Mesenteric fat pad (tissue), 1 donor: ENCODE measurements at places on chromosomes 12 and 14.

DNA sequence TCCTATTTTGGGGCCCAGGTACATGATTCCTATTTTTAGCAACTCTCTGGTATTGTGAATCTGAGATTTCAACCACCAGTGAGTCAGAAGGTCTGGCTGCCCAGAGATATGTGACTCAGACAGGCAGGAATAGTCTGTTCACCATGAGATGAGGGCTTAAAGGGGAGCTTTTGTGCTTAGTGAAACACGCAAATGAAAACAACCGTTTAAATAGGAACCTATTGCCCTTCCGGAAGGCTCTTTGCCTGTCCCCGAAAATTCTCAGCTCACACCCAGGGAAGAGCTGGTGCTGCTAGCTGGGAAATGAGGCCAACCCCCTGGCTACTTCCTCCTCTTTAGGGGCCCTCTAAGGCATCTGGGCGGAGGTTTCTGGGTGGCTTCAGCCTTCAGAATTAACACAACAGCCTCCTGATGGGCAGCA lies 283.6 kb downstream of the CACNA1C start:
- DNase-seq: peak; percentile 49

DNA sequence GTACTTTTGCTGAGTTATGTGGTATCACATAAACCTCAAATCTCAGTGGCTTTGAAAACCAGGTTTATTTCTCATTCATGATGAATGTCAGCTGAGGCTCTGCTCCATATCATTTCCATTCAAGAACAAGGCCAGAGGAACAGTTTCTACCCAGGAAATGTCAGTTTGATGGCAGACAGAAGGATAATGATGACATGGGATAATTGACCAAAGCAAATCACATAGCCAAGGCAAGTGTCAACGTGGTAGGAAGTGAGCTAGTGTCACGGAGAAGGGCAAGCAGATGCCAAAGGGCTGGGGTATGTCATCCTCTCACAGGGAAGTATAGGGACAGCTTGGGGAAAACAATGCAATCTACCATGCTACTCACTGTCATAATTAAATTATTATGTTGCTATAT lies 12.3 kb upstream of the PDE3A start:
- DNase-seq: no peak

- DNase-seq: no peak
These were observed 760 bp downstream of the ACTN1 start for GRCh38 chr14:68978172-68978911.

- no peak for DNase-seq
These were observed 4.5 kb upstream of the KRT3 start for GRCh38 chr12:52800259-52800917.

DNA sequence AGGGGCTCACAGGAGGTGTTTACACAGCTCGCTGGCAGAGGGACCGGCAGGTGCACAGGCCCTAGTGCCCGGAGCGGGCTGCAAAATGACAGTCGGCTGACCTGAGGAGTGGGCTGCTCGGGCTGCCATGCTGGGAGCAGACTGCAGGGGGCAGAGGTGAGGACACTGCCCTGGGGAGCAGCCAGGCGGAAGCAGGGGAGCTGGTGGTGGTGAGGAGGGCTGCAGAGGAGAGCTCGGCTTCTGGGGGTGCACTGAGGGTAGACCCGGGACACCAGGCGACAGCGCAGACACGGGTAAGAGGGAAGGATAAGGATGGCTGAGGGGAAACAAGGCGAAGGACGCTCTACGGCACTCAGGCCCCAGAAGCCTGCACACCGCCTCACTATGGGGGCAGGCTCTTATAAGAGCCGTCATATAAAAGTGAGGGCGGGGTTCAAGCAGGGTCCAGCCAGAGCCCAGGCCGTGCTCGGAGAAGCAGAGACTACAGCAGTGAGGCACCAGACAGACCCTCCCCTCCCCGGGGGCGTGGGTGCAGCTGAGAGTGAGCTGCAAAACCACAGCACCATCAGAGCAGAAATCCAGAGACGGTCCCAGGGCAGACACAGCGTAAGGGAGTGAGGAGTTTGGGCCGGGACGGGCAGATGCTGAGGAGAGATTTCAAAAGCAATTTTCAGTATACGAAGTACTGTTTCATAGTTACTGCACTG lies 62.5 kb downstream of the CCDC88C start:
- no peak for DNase-seq
